ENCODE measurements at places on chromosomes 13 and 19.

DNA sequence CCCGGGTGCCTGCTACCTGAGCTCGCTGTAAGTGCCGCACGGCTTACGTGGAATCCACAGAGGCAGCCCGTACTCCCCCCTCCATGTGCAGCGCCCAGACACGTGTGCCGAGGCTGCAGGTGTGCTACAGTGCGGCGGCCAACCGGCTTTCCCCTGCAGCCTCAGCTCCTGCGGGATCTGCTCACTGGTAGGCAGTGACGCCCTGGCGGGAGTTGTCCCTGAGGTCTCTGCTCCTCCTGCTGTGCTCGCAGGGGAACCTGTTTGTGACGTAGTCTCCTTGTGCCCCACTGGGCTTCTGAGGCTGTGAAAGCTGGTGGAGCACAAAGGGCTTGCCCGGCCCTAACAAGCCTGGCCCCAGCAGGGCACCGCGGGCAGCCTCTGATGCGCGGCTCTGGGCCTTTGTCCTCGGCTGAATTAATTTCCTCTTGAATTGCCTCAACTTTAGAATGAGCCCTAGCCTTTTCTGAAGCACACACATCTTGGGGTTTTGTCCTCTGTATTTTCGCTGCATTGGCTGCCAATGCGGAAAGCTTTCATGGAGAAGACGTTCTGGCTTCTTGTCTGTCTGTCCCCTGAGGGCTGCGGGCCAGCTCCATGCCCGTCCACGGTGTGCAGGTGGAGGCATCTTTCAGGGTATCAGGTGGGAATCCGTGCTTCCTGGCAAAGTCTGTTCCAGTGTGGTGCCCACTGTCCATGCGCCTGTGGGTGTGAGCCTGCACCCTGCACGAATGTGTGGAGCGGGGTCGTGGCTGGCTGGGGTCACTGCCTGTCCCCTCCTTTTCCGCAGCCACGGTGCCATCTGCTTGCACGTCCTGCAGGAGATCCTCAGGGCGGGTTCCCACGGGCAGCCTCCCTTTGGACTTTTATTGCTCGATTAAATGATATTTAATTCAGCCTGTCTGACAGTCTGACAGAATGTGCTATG lies 77.3 kb upstream of the MCF2L start:
- peak; percentile 85 for DNase-seq

DNA sequence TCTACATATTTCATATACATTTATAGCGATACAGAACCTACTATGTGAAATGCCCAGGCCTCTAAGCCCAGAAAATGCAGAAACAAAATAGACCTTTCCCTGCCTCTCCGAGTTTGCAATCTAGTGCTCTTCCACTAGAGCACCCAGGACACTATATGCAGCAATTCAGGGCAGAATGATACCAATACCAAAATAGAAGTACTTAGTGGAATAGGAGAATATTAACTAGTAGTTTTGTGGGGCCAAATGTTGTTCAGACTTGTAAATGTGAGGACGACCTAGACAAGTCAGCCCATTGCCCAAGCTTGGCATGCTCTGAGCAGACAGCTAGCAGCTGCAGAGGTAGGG lies 35.8 kb upstream of the FLT1 start:
- DNase-seq, result no peak

- DNase-seq, result no peak
Measured at GRCh38 chr13:100273552-100273951, 184.7 kb downstream of the PCCA start.

GRCh38 chr13:110937511-110938285 lies 22.8 kb upstream of the ANKRD10 start:
- no peak for DNase-seq

DNA sequence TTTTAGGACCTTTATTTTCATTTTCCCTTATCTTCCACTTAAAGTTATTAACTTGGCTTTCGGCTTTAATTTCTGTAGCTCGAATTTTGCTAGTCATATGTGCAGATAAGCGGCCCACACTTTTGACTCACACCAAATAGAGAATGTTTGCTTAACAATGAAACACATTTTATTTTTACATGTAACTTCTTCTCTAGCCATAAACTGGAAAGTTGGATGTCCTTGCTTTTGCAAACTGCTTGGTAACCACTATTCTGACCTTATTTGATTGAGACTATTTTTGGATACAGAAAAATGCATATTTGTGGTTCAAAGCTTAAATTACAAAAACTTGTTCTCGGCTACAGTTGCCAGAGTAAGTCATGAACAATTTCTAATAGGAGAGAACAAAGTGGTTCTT lies 600.0 kb downstream of the KCTD12 start:
- no peak for DNase-seq

- peak; percentile 8 for DNase-seq
Measured at GRCh38 chr13:113855012-113855921, 8.6 kb downstream of the GAS6 start.

- no peak for DNase-seq
Measured at GRCh38 chr13:74080762-74081161, 53.4 kb downstream of the KLF12 start.

DNA sequence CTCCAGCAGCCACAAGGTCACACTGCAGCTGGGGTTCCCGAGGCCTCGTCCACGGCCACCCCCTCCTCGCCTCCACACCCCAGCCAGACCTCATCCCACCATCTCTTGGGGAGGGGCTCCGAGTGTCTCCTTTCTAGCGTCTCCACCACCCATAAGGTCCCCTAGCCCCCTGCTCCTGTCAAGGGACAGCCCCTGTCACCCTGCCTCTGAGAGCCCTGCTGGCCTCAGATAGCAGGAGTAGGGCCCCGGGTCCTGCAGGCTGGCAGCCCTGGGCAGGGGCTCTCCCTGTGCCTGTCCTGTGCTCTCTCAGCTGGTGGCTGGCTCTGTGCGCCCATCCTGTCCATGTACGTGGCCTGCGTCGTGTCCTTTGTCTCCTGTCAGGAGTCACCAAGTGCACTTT lies 17.0 kb downstream of the COMP start:
- DNase-seq, result no peak

- DNase-seq, result no peak
Measured at GRCh38 chr13:20995245-20995838, 66.0 kb downstream of the LATS2 start.

GRCh38 chr13:100980171-100980570 lies 305.6 kb upstream of the TMTC4 start:
- DNase-seq, result no peak

DNA sequence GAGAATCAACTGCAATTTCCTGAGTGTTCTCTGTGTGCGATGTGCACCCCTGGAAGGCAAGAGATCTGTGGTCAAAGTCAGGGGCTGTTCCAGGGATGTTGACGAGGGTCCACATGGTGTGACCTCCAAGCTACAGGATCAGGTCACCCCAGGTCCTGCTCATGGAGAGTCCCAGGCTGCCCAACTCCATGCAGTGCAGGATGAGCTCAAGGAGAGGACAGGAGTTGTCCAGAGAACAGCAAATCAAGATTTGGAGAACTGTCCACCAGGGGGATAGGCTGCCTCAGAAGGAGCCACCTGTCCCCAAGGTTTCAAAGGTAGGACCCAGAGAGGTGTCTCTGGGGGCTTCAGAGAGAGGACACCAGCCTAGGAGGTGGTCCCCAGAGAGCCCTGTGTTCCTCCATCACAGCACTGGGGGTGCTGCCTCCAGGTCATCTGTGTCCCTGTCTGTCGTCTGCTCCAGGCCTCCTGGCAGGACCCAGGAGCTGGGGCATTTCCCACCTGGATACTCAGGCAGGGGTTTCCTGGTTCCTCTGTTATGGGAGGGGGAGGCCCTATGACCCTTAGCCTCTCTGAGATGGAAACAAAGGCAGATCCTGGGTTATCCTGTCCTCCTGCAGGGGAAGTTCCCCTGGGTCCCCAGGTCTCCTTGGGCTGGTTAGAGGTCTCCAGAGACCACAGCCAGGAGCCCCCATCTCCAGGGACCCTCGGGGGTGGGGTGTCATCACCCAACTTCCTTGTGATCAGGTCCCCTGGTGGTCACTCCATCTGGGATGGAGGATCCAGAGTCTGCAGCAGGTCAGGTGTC lies 2.1 kb upstream of the CEACAM7 start:
- DNase-seq, result no peak

DNA sequence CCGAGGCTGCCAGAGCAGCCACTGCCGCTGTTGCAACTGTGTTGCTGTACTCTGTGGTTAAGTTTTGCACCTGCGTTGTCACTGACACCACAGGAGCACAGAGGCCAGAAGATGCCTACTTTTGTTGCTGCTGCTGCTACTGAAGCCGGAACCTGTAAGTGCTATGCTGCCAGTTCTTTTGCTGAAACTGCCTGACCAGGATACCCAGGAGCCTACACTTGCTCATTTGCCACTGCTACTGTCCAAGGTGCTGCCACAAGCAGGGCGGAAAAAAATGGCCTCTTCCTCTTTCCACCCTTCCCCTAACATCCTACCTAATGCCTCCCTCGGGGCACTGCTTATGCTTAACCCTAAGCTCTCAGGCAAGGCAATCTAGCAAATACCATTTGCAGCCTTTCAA lies 29.0 kb upstream of the NBEA start:
- peak; percentile 88 for DNase-seq

DNA sequence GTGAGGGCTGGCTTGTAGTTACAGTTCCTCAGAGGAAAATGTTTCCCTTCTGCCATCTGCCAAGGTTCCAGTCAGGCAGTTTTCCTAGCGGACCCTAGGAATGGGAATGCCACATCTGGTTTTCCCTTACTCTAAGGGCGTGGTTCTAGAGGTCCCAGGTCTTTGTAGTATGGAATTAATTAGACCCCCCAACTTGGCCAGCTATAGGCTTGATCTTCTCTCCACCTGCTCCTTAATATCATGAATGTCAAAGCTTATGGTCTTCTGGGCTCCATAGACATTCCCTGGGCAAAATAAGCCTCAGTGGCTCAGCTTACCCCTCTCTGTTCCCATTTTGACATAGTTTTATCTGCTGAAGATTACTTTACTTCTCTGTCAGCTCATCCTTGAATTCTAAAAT lies 70.0 kb downstream of the ZNF568 start:
- no peak for DNase-seq

DNA sequence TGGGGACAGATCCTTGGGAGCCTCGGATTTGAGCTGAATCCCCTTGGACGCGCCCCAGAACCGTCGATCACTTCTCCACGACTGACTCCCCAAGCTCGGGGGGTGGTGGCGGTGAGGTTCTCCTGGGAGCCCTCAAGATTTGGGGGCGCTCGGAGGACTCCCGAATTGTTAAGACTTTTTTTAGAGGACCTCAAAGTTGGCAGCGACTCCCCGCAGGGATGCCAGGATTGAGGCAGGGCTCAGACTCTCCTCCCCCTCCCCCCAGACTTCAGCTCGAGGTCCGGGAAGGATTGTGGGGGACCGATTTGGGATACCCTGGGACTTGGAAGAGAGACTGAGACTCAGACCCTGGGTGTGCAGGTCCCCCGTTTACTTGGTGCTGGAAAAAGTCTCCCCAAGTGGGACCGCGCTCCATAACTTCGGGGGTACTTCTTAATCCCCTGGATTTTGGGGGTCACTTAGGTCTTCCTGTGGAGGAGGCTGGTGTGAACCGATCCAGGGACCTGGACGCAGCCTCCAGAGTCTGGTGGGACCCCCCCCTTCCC lies 665 bp downstream of the VASP start:
- peak; percentile 23 for DNase-seq

GRCh38 chr13:97356592-97356991 lies 77.4 kb upstream of the RAP2A start:
- no peak for DNase-seq

DNA sequence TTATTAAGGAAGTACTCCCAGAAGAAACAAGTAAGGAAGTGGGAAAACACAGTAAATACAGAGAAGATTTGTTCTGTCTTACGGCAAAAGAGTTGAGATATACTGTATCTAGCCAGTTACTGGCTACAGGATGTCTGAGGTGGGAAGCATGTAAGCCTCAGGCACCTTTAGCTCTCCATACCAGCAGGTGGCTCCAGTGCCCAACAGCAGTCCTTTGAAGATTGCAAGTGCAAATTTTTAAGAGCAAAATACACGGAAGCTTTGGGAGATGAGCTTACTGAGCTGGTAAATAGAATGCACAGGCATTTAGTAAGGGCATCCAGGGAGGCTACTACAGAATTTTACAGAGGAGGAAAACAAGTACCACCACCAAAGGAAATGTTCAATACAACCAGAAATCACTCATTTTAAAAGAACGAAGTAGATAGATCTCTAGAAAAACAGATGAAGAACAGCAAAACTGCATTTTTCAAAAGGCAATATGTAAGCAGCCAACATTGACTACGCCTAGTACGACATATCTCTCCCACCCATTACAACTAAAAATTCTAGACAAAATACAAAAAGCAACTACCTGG lies 57.9 kb upstream of the VSTM2B start:
- DNase-seq, result peak; percentile 49

DNA sequence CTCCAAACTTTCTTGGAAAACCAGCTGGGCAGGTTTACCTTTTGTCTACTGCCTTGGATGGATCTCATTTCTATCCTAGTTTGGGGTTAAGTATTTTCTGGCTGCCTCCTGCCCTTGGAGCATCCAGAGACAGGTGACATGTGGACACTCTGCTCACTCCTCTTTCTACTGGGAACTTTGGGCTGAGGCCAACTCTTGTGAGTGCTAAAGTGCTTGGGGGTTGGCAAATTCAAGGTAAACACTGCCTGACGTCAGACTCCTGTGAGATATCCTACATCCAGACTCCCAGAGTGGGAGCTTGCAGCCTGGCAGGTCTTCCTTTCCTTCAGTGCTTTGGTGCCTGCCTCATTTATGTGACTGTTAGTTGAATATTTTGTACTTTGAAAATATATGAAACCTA lies 388.1 kb downstream of the KCNRG start:
- DNase-seq, result peak; percentile 10

GRCh38 chr19:7751157-7751783 lies 3.9 kb upstream of the CD209 start:
- no peak for DNase-seq

DNA sequence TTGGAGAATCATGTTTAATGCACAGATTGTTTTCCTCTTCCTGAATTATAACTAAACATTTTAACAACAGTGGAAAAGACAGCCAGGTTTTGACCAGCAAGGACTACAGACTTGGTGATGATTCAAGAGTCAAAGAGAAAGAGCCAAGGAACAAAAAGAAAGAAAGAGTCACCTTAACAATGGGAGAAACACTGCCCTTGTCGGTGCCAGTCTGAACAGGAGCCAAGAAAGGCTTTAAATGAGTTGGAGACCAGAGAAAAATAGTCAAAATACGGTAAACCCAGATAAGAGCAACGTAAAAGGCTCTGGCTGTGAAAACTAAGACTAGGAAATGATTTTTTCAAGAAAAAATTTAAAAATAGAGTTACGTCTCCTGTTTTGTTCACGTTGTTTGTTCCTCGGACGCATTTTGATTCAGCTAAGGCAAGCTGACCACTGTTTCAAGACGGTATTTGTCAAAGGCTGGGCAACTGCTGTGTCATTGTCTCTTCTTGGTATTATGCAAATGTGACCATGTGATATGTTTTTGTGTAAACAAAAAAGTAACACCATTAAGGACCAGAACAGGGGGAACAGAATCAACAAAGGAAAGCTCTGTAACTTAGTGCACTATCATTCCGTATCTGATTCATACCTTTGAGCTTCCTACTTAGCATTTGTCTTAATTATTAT lies 634.5 kb downstream of the LIG4 start:
- peak; percentile 14 for DNase-seq

GRCh38 chr13:83881140-83881684 lies 1.1 kb downstream of the SLITRK1 start:
- no peak for DNase-seq

GRCh38 chr13:97435794-97436193 lies 1.8 kb downstream of the RAP2A start:
- DNase-seq, result no peak

GRCh38 chr19:42254089-42254849 lies 659 bp downstream of the ERF start:
- DNase-seq, result peak; percentile 80
